ENCODE measurements at places on chromosomes 11 and 22.
A peak's percentile ranks its signal among the peaks of the same experiment; 100 is the strongest.

- no peak for DNase-seq
Measured at GRCh38 chr11:8867931-8868631, 42.9 kb upstream of the AKIP1 start.

GRCh38 chr11:66112601-66113499 is 42.8 kb downstream of the PACS1 start:
- DNase-seq: peak; percentile 80

- DNase-seq: no peak
Measured at GRCh38 chr11:131802440-131803115, 432.2 kb downstream of the NTM start.

DNA sequence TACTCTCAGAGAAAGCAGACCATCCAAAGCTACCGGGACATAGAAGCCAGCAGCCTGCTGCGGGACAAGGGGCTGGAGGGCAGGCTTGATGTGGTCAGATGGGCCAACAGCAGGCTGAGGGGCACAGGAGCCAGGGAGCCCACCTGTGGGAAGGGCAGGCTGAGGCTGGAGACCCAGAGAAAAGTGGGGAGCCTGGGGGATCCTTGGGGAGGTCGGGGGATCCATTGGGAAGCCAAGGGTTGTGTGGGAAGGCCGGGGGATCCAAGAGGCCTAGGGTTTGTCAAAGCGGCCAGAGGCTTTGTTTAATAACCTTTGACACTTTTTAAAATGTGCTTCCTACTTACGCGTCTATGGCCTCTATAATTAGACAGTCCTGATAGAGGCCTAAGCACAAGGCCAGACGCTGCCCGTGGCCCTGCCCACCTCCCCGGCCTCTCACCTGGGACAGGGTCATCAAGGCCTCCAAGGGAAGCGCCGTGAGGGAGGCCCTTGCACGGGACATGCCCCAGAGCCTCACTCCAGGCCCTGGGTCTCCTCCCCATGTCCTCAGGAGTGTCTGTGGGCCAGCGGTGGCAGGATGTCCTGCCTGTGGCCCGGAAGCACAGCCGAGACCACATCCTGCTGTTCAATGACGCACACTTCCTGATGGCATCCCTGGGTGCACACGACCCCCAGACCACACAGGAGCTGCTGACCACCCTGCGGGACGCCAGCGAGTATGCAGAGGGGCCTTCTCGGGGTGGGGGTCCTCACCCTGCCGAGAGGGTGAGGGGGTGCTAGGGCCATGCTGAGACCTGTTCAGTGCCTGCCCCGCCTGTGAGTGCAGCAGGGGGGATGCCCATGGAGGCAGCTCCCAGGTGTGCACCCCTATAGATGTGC is 8.6 kb upstream of the GTSE1 start:
- peak; percentile 56 for DNase-seq

Data from osteoblast (primary cell).